A549 (cell line): ENCODE measurements at places on chromosomes 12 and 14. TPM values are rescaled to one million over a fixed set of nuclear protein-coding genes. Genes with fewer than 3 reads are reported as not detected.

ANKRD9 gene
- polyA plus RNA-seq: 8.7 to 12.4 TPM (median 11.8 TPM) in 3 replicates

CCDC197 gene
- polyA plus RNA-seq: not detected in 3 replicates

FSCB gene
- not detected in 3 replicates for polyA plus RNA-seq

HSPB8 gene
- polyA plus RNA-seq: 7.6 to 9.6 TPM (median 7.9 TPM) in 3 replicates

RTL1 gene
- 0.01 to 0.03 TPM in 2 of 3 replicates, not detected in the other for polyA plus RNA-seq

KCNH3 gene
- polyA plus RNA-seq: 1.7 to 2.2 TPM (median 1.8 TPM) in 3 replicates

CMA1 gene
- not detected in 3 replicates for polyA plus RNA-seq

NKX2-1 gene
- polyA plus RNA-seq: not detected in 3 replicates

WNT5B gene
- 1.0 to 1.6 TPM (median 1.5 TPM) in 3 replicates for polyA plus RNA-seq

ABCC9 gene
- polyA plus RNA-seq: 0.03 TPM in 1 of 3 replicates, not detected in the others

TAS2R9 gene
- polyA plus RNA-seq: not detected in 3 replicates

PMEL gene
- polyA plus RNA-seq: 0.71 to 1.4 TPM (median 1.0 TPM) in 3 replicates
